ENCODE measurements at places on chromosomes 6 and 20.

DNA sequence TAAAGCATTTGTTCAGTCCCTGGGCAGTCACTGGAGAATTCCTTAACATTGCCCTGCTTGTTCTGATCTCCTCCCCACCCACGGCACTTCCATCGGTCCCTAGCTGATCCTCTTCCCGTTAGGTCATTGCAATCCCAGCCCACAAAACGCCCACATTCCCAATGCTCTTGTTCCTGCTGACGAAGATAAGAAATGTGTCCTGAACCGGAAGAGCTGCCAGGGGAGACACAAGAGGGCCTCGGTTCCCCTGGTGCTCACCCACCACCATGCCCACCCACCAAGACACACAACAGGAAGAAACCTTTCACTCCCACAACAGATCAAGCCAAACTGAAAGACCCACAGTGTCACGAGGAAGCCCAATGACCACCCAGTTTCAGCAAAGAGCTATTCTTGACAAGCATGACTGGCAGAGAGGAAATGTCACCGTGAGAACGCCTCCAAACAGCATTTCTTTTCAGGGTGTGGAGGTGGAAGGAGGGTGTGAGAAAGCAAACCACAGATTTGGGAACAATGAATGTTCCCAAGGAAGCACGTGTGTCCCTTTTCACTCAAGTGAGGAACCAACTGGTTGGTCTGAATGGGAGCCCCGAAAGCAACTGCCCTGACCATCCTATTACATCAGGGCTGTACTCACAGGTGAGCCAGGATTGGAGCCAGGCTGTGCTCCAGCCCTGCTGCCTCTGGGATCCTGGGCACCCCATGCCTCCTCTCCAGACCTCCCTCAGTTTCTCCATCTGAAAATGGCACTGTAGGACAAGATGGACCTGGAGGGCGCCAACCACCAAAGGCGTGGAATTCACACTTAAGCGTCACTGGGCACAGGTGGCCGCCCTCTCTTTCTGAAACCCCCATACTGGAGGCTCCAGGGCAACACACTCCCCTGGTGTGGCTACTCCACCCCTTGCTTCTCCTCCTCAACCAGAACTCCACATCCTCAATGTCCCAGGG is 97.5 kb downstream of the ZMYND8 start:
- no peak for DNase-seq

- DNase-seq, result no peak
These were observed 36.9 kb upstream of the ID1 start for GRCh38 chr20:31568041-31568731.

DNA sequence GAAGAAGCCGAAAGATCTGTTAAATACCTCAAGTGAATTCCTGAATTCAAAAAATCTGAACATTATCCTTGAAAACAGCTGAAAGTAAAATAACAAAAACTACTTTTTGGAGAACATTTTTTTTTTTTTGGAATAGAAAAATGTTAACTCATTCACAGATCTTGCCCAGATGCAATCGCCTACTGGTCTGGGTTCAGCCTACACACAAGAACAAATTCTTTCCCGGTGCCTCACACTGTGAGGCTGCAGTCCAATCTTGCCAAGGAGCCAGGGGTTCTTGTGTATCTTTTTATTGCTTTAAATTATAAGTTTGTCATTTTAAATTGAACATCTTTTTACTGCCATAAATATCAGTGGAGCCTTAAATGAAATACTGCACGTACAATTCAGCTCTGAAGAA is 41.2 kb upstream of the TMEM200A start:
- no peak for DNase-seq

DNA sequence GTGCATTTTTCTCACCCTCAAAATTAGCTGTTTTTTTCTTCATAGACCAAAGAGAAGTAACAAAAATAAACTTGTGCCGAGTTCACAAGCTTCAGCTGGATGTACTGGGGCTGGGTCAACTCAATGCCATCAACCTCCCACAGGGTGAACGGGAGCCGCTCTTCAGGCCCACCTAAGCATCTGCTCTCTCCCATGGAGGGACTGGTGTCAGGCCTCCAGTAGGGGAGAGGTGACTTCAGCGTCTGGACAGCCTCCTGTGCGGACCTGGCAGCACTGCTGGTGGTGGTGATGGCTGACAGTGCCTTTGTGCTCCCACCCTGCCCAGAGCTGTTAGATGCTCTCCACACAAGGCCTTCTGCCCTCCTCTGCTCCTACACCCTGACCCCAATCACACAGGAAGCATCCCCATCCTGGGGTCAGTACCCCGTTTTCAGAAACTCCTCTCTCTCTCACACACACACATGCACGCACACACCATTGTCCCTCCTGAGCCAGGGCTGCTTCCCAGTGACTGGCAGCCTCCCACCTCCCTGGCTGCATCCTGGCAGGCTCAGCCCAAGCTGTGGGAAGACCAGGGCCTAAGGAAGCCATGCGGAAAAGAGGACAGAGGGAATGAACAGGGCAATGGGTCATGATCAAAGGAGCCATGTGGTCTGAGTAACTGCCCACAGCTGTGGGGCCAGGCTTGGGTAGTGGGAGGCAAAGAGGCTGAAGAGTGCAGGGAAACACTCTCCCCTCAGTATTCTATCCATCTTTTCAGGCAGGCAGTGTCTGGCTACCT is 17.7 kb downstream of the CST8 start:
- no peak for DNase-seq

GRCh38 chr6:112015725-112016124 is 38.2 kb upstream of the CCN6 start:
- no peak for DNase-seq

GRCh38 chr20:13786143-13786828 is 1.5 kb downstream of the NDUFAF5 start:
- DNase-seq, result no peak

- no peak for DNase-seq
These were observed 296.8 kb downstream of the UTRN start for GRCh38 chr6:144581812-144582537.

Data from stimulated activated CD8-positive, alpha-beta memory T cell treated with anti-CD3 and anti-CD28 coated beads, Interleukin-15, amount 100 ng/mL, for 48 hours (primary cell).